Esophagus squamous epithelium (tissue), 5 donors: ENCODE measurements at places on chromosomes 6 and 20.

GRCh38 chr6:26554447-26554696 is 16.2 kb downstream of the HMGN4 start:
- DNase-seq: no peak

GRCh38 chr6:14921170-14921569 is 324.7 kb upstream of the JARID2 start:
- no peak for DNase-seq

DNA sequence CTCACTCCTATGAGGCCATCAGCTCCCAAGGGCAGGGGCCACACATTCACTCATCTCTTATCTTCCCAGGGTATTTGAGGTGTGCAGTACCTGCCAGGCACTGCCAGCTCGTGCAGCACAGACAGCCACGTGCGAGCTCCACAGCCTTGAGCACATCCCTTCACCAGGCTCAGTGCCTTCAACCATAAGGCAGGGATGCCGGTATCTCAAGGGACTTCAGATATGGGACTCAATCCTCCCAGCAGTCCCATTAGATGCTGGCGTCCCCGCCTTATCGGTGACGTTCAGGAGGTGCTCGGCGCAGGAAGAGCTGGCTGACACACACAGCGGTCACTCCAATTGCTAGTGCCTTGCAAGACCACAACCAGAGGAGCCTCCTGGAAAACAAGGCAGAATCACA is 47.0 kb downstream of the EZR start:
- DNase-seq: no peak

- no peak for DNase-seq
Observed at GRCh38 chr6:144613859-144614258, 328.7 kb downstream of the UTRN start.

- no peak for DNase-seq
Observed at GRCh38 chr6:54053881-54054391, 57.3 kb upstream of the MLIP start.

GRCh38 chr6:140566781-140567277 is 1192.4 kb upstream of the CITED2 start:
- no peak for DNase-seq

GRCh38 chr6:40551966-40552505 is 35.1 kb downstream of the LRFN2 start:
- no peak for DNase-seq

DNA sequence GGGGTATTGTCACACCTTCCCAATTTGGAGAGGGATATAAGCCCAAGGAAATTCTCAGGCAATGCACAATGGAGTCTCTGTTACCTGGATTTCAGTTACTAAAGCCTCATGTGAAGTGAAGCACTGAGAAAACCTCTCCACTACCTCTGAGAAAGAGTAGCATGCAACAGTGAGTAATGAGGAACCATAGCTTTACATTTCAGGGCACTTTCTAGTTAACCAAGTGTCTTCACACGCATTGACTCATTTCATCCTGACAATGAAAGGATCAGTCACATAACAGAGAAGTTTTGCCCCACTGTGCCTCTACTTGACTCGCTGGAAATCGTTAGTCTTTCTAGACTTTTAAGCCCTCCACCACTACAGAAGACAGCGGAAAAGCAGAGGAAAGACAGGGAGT is 86.2 kb upstream of the ARID1B start:
- no peak for DNase-seq

DNA sequence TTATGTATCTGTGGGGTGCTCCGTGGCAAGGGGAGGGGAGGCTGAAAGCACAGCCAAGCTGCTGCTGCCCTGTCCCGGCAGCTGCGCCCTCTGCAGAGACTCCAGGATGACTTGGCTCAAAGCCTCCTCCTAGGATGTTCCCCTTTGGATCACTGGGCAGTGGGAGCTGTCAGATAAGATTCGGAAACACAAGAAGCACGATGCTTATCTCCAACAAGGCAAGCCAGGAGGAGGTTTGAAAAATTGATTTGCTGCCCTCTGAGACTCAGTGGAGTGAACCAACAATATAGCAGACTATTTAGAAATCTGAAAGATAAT is 776.4 kb downstream of the C6orf118 start:
- no peak for DNase-seq

DNA sequence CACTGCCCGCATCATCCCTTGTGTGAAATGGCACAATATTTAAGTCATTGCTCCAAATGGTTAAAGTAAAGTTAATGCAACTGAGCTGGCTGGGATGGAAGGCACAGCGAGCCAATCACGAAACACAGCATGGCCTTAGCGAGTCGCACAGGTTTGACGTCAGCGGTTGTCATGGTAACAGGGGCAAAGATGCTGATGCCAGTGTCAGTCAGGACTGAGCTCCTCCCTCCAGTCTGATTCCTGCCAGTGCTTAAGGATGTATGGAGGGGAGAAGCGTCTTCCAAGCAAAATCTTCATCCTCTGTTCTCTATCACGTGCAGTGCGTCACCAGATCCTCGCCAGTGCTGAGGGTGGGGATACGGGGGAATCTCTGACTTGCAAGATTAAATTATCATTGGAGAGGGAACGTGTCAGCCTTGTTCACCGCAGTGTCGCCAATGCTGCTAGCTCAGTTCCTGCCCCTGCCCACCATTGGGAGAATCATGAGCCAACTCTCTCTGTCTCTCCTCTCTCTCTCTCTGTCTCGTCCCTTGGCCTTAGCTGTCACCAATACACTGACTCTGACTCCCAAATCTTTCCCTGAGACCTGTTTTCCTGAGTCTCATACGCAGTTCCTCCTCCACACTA is 24.5 kb downstream of the TSPYL4 start:
- no peak for DNase-seq

DNA sequence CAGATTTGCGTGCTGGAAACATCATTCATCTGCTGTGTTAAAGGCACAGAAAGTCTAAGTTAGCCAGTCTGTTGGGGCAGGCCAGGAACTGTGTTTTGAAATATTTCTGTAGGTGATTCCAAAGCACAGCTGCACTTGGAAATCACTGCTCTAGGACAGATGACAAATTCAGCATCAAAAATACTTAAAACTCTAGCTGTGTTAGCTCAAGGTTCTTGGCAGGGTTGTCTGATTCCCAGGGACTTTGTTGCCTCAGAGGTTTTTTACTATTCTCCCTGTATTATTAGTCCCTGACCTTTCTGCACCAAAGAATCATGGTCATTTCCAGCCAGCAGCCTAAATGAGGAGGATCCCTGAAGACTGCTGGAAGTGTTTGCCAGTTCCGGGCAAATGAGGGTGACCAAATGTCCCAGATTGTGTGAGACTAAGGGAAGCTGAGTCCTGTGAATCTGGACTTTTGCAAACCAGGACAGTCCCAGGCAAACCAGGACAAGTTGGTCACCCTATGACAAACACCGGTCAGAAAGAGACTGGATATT is 84.3 kb upstream of the TMEM30A start:
- DNase-seq: no peak

GRCh38 chr6:36769676-36770499 is 69.4 kb downstream of the CPNE5 start:
- DNase-seq: no peak

- no peak for DNase-seq
Observed at GRCh38 chr20:8212286-8212685, 80.2 kb downstream of the PLCB1 start.
